Caco-2 (cell line): ENCODE measurements at places on chromosomes 5 and 9. TPM values are rescaled to one million over a fixed set of nuclear protein-coding genes. Genes with fewer than 3 reads are reported as not detected.
A peak's percentile ranks its signal among the peaks of the same experiment; 100 is the strongest.

DNA sequence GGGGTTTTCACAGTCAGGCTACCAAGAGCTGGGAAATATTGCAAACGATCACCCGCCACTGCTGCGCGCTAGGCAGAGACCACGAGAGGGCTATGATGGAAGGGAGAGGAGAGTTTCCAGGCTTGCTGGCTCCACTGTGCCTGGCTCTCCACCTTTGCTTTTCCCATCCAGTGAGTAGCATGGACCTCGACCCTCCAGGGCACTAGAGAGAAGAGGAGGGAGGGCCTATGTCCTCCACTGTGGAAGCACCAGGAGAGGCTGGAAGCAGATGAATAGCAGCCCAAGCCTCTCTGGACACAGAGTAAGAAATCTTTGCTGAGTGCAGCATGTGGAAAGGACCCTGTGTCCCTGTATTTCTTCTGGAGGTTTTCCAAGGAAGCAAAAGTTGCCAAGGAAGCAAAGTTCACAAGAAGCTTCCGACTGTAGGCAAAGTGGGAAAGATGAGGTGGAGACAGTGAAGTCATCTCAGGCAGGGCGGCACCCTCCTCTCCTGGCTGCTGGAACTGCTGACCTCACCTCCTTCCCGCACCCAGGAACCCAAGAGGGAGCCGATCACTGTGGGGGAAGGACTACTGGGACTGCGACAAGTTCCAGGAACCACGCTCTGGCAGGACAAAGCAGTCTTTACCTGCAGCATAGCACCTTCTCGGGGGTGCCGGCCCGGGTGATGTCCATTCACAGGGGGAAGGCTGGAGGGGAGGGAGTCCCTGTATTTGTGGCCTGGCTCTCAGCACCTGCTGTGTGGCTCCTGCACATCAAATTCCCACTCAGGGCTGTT, 79.6 kb downstream of the CSNK1A1 start:
- H3K4me1 ChIP-seq = peaks cover 20% of the 10 kb centered on the region
- H3K27me3 ChIP-seq = no peaks in the 10 kb centered on the region
- H3K27ac ChIP-seq = peak overlapping the region; percentile 3

DNAH5 gene
- 0.14 TPM in 1 of 2 replicates, not detected in the other for total RNA-seq

DMRT3 gene
- total RNA-seq = not detected in 2 replicates

HDHD3 gene
- total RNA-seq = 60.9 and 64.9 TPM in 2 replicates
